ENCODE measurements at places on chromosomes 4 and X. TPM values are rescaled to one million over a fixed set of nuclear protein-coding genes. Genes with fewer than 3 reads are reported as not detected.

- DNase-seq, result no peak
These were observed 433 bp upstream of the ADH6 start for GRCh38 chr4:99219479-99219878.

OFD1 gene
- polyA plus RNA-seq, result 32.4 TPM

- DNase-seq, result no peak
These were observed 1.6 kb downstream of the CXCL1 start for GRCh38 chr4:73870768-73871167.

CDS1 gene
- 33.8 TPM for polyA plus RNA-seq

DNA sequence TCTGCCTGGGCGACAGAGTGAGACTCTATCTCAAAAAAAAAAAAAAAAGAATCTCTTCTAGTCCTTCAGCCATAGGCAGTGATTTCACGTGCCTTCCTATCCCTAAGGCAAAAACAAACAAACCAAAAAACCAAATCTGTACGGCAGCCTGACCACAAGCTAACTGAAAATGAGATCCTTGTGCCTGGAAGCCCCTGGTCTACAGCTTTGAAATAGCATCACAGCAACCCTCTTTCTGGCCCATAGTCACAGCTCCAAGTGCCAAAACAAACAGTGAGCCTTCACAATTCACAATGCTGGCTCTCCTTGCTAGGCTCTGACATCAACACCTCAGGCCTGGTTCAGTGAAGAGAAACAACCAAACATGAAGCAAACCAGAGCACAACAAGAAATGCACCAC, 46.1 kb downstream of the TMEM150C start:
- DNase-seq, result no peak

DNA sequence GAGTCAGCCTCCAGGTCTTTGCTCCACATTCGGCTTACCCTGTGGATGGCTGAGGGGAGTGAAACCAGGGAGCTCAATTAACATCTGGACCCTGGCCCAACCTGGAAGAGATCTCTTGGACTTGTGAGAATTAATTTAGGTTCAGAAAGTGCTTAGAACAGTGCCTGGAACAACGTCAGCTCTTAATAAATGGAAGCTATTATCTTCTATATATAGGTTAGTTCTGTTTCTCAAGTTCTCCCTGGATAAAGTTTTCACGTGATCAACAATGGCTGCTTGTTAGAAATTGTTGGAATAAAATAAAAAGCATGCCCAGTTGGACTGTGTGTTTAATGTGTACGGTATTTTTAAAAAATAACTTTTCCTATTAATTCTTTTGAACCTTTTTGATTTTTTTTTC, 80.8 kb downstream of the TRIML1 start:
- no peak for DNase-seq

NDP gene
- 4.1 TPM for polyA plus RNA-seq

DNA sequence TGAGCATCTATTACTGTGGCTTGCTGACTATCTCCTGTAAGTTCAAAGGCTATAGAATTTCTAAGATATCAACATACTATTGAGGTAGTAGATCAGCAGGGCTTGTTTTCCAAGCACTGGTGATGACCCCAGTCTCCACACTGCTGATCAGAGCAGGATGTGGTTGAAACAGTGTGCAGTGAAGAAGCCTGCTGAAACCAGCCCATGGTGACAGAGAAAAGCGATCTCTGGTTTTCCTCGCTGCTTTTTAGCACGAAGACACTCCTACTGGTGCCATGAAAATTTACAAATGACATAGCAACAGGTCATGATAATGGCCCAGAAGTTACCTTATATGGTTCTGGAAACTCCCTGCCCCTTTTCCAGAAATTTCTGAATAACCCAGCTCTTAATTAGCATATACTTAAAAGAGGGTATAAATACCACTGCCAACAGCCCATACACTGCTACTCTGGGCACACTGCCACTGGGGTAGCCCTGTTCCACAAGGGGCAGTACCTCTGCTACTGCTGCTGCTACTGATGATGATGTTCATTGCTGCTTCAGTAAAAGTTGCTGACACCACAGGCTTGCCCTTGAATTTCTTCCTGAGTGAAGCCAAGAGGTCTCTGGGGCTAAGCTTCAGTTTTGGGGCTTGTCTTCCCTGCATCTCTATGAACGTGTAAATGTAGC, 1689.5 kb upstream of the PCDH10 start:
- no peak for DNase-seq

OPRPN gene
- not detected for polyA plus RNA-seq

ERCC6L gene
- polyA plus RNA-seq, result 3.9 TPM
